Left renal pelvis (tissue), 4 donors: ENCODE measurements at places on chromosomes 5 and 9.
A peak's percentile ranks its signal among the peaks of the same experiment; 100 is the strongest.

DNA sequence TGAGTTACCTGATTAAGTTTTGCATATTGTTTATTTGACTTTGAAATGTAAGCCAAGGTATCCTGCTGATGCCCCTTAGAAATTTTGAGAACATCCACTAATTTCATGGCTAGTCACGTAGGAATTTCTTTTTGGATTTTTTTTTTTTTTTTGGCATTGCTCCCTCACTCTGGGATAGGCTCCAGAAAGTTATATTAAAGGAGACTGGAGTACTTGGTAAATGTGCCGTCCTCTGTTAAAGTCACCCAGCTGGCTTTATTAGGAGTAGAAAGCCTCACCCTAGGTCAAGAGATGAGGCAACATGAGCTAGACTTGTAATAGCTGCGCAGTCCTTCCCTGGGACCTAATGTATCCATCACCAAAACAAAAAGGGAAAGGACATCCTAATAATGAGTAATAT is 3.1 kb downstream of the KCTD16 start:
- DNase-seq, result no peak

- peak; percentile 55 for DNase-seq
Observed at GRCh38 chr5:53478411-53479044, 1.9 kb upstream of the FST start.

DNA sequence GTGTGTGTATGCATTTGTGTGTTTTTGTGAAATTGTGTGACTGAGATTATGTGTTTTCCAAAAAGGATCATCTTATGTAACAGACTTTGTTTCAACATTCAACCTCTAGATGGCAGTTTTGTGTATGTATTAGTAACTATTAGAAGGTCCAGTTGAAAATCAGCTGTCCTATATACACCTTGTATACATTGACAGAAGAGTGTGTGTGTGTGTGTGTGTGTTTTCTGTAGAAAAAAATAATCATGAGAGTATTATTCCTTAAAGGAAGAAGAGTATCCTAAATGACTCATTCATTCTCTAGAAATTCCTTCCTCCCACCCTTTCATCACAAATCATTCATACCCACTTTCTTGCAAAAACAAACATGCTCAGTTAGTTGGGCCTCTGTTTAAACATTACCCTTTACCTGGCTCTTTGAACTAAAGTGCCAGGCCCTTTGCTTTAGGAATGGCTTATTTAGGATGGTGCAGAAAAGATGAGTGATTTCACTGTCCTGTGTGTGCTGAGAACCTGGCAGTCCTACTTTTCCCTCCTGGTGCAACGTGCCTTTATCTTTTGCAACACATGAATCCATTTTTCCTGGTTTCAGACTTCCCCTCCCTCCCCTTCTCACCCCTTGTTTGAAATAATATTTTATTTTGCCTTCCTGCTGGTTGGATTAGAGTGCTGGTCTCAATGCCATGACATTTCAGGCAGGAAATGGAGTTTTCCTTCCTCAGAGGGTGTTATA is 152.2 kb downstream of the ARHGAP26 start:
- DNase-seq, result no peak

DNA sequence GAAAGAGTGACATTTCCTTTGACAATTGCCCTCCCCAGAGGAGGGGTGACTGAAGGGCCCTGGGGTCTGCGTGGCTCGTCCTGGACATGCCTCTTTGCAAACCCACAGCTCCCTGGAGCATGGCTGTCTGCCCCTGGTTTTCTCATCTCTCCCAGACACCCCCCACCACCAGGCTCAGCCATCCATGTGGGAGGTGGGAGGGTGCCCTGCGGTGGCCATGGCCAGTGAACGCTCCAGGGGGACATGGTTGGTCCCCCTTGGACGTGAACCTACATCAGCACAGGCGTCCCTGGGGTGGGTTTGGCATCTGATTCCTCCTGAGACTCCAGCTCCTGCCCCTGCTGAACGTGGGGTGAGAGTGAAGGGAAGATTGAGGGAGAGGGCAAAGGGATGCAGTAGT is 67.7 kb upstream of the LMX1B start:
- DNase-seq, result no peak

- no peak for DNase-seq
Observed at GRCh38 chr9:131759017-131759647, 19.3 kb upstream of the RAPGEF1 start.

GRCh38 chr5:139473565-139473964 is 2.8 kb downstream of the SMIM33 start:
- no peak for DNase-seq

DNA sequence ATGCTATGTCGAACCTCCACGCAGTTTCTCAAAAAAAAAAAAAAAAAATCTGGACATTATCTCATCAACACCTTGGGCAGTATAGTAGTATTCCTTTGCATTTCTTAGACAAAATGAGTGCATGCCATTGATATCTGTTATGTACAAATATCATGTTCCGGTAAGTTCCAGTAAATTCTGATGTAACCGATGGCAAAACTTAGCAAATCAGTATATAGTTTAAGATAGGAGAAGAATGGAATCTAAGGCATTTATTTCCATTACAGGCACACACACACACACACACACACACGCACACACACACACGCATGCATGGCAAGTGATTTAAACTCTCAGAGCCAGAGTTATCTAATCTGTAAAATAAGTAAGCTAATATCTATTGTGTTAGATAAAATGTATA is 356.5 kb upstream of the TUSC1 start:
- no peak for DNase-seq

DNA sequence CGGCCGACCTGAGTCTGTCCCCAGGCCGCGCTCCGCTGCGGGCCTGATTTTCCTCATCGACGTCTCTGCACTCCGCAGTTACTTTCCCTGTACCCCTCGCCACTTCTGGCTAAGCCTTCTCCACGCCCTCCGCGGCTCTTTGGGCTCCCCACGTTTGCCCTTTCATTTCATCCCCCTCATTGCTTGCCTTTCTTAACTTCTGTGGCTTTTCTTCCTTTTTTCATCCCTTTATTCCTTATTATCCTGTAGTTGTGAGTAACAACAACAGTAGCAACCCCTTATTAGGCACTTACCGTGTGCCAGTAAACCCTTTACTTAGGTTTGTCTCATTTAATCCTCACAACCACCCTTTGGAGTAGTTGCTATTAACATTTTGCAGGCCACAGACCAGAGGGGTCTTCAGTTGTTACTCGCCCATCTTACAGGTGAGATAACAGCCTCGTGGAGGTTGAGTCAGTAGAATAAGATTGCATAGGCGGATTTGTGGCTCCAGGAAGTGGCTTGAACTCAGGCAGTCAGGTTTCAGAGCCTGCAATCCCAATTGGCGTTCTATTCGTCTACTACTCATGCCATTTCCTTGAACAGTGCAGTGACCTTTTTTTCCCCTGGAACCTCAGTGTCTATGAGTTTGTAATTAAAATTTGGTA is 724 bp downstream of the TCERG1 start:
- DNase-seq, result no peak

GRCh38 chr5:110371011-110371724 is 355.3 kb downstream of the TMEM232 start:
- no peak for DNase-seq

- DNase-seq, result no peak
Observed at GRCh38 chr5:149497357-149497756, 53.9 kb downstream of the CSNK1A1 start.
